CD14-positive monocyte (primary cell): ENCODE measurements at places on chromosomes 12 and 14. TPM values are rescaled to one million over a fixed set of nuclear protein-coding genes. Genes with fewer than 3 reads are reported as not detected.

The DPPA3 gene
- polyA plus RNA-seq = not detected

The OASL gene
- 13.4 TPM for polyA plus RNA-seq

DNA sequence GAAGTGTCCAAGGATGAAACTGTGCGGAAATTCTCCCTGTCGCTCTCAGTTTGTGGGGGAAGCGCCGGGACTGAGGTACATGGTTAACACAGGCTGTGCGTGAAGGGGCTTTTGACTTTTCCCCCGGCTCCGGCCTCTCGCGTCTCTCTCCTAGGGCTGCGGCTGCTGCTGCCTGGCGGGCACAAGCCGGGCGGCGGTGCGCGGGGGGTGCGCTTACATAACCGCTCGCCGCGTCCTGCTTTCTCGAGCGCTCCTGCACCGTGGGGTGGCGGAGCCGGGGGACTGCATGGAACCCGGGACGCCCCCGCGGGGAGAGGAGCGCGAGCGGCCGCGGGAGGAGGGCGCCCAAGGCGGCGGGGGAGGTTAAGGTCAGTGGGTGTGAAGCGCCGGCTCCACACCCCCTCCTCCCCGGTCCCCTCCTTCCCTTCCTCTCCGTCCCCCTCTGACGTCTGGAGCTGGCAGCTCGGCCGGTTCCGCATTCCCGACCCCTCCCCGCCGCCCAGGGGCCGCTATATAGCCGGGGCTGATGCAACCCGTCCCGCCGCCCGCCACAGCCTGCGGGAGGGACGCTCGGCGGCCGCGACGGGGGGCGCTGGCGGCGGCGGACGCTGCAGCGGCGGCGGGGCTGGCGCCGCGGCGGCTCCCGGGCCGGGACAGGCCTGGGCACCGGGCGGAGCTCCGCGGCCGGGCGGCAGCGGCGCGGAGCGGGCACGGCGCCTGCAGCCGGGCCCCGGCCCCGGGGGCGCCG lies at the start of gene JDP2:
JDP2 (plus strand) TSS at position 541 of the 748 bp plus-strand sequence. CDS start 9,899 bp downstream, outside the sequence.
- peak; percentile 92 for DNase-seq

The CLEC12A gene
- 121 and 441 TPM in 2 replicates for polyA plus RNA-seq

DNA sequence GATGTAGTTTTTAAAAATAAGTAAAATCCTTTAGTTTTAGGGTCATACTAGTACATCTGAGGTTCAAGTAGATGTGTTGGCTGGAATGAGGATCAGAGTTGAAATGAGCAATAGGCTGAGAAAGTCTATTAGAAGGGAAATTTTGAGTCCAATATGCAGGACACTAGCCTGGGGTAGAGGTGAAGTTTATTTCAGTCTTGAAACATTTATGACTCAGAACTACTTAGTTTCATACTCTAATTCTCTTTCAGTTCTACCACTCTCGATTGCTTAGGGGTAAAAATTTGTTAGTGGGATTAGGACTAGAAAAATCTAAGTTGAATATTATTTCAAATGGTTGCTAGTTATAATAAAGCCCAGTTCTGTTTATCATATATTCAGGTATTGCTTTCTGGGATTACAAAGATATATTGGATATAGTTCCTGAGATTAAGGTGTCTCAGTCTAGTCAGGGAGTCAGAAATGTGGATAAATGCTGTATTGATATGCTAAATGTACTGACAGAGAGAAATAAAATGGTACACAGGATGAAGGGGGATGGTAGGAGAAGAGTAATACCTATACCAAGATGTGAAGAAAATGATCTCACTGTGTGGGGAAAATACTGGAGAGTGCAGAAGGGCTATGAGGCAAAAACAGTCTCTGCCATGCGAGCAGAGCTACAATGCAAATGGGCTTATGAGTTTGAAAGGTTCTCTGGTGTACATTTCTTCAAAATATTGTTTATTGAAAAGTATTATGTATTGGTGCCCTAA lies 395.8 kb upstream of the FBXO33 start:
- no peak for DNase-seq

The RDH12 gene
- not detected for polyA plus RNA-seq

DNA sequence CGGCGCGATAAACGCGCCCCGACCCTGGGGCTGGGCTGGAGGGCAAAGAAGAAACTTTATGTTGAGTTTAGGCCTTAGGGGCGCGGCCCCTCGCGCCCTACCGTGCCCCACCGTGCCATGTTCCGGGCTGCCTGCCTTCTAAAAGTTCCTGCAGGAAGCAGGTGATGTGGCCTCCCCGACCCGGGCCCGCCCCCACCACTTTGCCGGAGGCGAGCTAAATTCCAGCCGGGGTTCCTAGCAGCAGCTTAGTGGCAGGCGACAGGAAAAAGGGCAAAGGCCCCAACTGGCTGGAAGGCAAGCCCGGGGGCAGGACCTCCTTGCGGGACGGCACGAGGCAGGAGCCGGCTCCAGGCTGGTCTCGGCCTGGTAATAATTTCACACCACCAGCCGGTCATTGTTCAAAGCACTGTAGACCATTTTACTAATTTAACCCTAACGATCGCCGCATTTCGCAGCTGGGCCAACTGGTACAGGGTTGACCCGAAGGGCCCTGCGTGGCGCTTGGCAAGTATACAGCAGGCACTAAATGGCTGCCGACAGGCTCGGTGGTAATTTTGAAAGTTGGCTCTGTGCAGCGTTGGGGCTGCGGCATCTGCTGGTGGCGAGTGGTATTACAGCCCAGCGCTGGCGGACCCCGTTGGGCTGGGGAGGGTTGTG lies 895 bp upstream of the CCDC88C start:
- DNase-seq = peak; percentile 76

The SPIC gene
- not detected for polyA plus RNA-seq

- DNase-seq = no peak
Observed at GRCh38 chr12:19036673-19037357, 92.7 kb upstream of the PLEKHA5 start.

The KCNC2 gene
- not detected for polyA plus RNA-seq

DNA sequence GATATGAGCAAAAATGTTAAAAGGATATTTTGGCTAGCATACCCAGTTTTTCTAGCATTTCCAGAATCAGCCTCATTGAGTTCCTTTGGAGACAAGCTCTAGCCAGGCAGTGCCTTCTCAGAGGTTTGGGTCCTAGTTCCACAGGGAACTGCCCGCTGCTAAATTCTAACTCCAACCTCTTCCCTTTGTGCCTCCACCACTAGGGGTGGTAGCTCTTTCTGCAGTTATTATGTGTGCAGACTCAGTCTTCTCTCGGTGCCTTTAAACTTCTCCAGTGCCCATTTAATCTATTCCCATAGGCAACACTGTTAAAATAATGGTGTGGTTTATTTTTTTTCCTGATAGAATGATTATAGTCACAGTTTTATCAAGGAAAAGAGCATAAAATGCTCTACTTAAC lies 21.5 kb upstream of the SLC25A3 start:
- DNase-seq = no peak

GRCh38 chr14:35949920-35950513 lies 123.9 kb downstream of the BRMS1L start:
- DNase-seq = no peak

- DNase-seq = no peak
Observed at GRCh38 chr14:92274055-92274454, 48.9 kb upstream of the SLC24A4 start.

The ZNF740 gene
- 0.74 TPM for polyA plus RNA-seq

DNA sequence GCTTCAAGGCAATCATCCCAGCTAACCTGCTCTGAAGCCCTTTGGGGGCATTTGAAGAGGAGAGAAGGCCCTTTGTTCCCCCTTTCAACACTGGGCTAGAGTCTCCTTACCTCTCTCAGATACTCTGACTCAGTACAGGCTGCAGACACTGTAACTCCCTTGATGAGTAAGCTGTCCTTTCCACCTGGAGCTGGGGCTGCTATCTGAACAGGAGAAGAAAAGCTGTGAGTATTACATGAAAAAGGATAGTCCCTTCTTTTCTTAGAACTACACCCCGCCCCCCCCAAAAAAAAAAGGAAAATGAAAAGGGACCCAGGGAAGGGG lies 186.6 kb upstream of the PLEKHG7 start:
- DNase-seq = no peak

DNA sequence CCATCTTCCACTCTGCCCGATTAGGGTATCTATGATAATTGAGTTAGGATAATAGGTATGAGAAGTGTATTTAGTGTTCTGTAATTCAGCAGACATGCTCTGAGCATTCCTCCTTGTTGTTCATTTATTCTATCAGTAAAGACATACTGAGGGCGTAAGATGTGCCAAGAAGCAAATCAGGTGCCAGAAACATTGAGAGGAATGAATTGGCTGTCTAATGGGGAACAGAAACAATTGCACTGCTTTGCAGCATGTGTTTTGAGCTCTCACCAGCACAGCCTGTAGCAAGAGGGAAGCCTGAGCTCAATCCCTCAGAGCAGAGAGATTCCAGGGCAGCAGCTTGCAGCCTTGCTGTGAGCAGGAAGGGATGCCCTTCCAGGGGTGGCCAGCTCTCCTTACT lies 589.3 kb downstream of the BCL11B start:
- no peak for DNase-seq
